ENCODE measurements at places on chromosomes 2 and 18.

DNA sequence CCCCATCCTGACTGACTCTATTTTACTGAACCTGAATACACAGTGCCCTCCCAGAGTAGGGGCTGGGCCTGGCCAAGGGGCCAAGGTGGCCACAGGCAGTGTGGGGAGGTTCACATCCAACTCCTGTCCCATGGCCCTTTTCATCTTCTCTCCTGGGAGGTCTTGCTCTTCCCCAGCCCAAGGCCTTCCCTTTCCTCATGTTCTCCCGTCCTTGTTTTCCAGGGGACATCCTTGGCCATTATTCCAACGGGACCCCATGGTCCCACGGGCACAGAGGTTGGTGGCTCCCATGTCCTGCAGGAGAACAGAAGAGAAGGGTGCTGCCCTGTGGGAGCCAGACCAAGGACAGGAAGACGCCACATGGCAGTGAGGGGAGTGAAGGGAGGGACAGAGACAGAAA, 10.4 kb downstream of the MALL start:
- no peak for DNase-seq

DNA sequence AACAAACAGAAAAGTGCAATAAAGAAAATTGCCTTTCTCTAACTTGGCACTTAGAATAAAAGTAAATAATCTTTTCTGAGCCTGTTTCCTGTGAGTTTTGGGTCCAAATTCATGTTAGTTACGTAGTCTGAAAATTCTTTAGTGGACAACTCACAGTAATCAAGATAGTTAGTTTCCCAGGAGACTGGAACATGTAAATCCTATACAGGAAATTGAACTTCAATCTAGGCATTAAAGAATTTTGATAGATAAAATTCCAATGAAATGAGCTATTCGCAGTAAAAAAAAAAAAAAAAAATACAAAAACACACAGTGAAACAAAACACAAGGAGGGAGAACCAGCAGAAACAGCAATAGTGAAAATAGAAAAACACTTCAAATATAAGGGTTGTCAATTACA, 83.8 kb upstream of the REG3G start:
- DNase-seq = no peak

GRCh38 chr2:163709270-163709669, 26.5 kb downstream of the FIGN start:
- no peak for DNase-seq

DNA sequence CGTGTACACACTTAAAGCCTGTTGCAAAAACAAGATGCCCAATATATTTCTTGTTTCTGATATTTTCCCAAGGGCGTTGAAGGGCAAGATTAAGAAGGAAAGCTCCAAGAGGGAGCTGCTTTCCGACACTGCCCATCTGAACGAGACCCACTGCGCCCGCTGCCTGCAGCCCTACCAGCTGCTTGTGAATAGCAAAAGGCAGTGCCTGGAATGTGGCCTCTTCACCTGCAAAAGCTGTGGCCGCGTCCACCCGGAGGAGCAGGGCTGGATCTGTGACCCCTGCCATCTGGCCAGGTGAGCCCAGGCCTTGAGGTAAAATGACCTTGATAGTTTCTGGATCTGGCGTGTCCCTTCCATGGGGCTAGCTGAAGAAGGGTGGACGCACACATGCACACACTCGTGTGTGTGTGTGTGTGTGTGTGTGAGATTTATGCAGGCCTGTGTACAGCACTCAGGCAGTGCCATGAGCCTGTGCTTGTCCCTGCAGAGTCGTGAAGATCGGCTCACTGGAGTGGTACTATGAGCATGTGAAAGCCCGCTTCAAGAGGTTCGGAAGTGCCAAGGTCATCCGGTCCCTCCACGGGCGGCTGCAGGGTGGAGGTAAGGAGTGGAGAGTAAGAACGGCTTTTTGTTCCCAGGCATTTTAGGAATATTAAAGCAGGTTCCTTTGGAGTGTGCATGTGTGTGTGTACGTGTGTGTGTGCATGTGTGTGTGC, 23.6 kb downstream of the MLPH start:
- DNase-seq = no peak
